T-helper 9 cell (primary cell): ENCODE measurements at places on chromosomes 11 and 22.

DNA sequence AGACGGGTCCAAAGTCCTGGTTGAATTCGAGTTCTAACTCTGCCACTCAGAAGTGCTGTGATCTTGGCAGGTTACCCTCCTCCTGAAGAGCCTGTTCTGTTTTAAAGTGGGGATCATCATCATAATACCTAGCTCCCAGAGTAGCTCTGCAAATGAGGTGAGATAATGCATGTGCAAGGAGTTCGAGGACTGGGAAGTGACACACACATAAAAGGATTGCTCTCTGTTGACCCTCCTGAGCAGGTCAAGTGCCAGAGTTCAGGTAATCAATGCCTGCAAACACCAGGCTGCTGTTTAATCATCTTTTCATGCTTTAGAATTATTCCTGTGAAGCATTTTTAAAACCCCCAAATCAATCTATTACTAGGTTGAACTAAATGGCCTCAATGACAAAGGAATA is 19.9 kb downstream of the RCN1 start:
- DNase-seq = no peak

DNA sequence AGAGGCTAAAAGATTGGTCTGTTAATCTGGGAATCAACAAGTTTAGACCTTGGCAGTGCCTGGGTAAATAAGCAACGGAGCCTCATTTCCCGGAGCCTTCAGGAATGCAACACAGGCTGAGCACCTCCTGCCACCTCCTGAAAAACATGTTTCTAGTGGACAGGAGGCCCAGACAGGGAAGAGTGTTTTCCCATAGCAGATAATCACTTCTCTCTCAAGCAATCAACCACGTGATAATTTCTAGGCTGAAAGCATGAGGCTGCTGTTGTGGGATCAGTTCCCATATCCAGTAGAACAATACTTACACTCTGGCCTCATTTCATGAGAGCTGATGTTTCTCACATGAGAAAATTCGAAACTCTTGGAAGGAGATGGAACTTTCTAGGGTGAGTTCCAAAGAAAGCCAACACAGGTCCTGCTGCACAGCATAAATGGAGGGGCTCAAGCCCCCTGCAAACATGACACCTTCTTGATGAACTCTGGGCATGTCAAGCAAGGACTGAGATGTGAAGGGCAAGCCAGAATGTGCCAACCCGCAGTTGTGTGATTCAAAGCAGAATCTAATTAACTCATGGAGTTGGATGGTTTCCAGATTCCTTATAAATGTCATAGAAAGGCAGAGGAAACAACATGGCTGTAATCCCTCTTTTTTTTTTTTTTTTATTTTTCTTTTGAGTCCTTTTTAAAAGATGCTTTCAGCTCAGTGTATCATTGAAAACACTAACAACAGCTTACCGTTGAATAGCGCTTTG is 228.5 kb upstream of the SESN3 start:
- no peak for DNase-seq

DNA sequence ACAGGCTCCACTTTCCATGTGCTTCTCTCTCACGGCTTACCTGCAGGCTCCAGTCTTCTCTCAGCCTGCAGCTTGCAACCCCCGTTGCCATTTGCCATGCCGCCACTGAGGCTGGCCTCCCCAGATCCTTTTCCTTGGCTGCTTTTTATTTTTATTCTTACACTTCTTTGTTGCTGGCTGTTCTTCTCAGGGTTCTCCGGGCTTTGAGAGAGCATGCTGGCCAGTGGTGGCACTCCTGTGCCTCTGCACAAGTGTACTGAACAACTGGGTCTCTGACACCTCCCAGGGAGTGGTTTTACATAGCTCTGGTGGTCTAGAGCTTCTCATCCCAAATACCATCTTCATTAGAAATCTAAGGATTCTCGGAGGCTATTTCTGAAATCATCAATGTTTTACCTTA is 241.7 kb upstream of the MTNR1B start:
- no peak for DNase-seq

DNA sequence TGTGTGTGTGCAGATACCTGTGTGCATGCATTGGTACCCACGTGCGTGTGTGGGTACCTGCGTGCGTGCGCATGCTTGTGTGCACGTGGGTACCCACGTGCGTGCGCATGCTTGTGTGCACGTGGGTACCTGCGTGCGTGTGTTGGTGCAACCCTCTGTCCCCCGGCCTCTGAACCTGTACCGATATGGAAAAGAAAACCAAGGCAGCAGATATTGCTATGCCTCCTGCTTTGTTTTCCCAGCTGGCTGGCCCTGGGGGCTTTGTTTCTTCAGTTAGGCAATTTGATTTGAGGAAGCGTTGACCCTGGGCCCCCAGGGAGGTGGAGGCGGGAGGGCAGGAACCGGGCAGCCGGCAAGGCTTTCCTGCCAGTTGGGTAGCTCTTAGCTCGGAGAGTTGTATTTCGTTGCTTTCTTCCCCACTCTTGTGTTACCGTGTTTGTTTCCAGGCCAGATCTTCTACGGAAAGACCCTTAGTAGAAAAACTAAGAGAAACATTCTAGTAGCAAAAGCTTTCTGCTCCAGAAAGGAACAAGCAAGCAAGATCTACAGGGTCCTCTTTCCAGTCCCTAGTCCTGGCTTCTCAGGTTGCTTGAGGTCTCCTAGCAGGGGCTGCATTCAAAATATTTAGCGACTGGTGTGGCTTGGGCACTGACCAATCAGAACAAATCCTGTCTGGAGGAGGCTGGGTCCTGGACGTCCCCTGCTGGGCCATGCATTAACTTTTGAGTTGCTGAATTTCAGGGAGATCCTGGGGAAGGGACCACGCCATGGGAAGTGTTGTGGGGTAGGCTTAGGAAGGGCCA is 26.3 kb upstream of the SORL1-AS1 start:
- no peak for DNase-seq

GRCh38 chr22:17562906-17563870 is at the start of gene SLC25A18:
TSS of gene SLC25A18 (plus strand) at chr22:17563498. CDS start at chr22:17579945, 16,447 bp downstream.
- no peak for DNase-seq

GRCh38 chr11:113876074-113876797 is 864 bp upstream of the USP28 start:
- DNase-seq = no peak

GRCh38 chr11:78548911-78549590 is 25.6 kb downstream of the NARS2 start:
- no peak for DNase-seq
